ENCODE measurements at places on chromosomes 7 and 10.

DNA sequence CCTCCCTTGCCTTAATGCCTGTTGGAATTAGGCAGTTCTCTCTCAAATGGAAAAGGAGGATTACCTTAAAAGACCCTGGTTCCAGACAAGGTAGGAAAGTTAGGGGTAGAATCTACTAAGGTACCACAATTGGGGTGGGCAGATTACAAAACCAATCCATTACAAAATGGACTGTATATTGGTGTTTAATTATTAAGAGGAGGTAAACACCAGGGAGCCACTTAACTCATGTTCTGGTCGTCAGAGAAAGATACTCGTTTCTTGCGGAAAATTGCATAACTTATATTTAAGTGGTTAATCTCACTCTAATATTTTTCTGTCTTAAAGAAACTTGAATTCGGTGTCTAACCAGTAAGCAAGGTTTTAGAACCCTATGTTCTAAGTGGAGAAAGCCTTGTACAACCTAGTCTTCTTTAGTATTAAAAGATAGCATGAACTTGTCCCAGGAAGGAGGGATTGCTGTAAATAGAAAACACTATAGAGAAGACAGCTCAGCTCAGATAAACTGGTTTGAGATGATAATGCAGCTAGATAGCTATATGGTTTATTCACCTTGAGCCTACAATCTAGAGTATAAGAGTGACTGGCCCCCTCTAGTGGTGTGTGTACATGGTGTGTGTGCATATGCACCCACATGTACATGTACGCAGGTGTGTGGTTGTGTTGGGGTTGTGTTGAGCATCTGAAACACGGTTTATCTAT lies 58.0 kb upstream of the STRIP2 start:
- DNase-seq: peak; percentile 64

DNA sequence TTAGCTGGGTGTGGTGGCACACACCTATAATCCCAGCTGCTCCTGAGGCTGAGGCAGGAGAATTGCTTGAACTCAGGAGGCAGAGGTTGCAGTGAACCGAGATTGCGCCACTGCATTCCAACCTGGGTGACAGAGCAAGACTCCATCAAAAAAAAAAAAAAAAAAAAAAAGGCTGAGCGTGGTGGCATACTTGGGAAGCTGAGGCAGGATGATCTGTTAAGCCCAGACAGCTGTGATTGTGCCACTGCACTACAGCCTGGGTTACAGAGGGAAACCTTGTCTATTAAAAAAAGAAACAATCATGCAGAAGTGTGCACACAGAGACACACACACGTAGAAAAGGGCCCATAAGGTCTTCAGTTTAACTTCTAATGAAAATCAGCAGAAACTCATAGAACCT lies 150.6 kb downstream of the TPST1 start:
- DNase-seq: no peak

DNA sequence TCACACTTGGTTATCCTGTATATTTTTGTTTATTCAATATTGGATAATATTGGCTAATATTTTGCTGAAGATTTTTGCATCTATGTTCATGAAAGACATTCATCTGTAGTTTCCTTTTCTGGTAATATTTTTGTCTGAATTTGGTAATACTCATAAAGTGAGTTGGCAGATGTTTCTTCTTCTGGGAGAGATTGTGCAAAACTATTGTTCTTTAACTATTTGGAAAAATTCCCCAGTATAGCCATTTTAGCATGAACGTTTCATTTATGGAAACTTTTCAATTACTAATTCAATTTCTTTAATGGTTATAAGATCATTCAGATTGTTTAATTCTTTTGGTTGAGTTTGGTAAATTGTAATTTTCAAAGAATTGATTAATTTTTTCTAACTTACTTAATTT lies 560.8 kb upstream of the FZD8 start:
- DNase-seq: no peak

GRCh38 chr7:128153436-128153835 lies 87.6 kb upstream of the LEP start:
- DNase-seq: no peak

- DNase-seq: no peak
Observed at GRCh38 chr7:2639181-2639681, 7.4 kb downstream of the TTYH3 start.

- DNase-seq: no peak
Observed at GRCh38 chr7:27912751-27913150, 172.8 kb downstream of the TAX1BP1 start.

DNA sequence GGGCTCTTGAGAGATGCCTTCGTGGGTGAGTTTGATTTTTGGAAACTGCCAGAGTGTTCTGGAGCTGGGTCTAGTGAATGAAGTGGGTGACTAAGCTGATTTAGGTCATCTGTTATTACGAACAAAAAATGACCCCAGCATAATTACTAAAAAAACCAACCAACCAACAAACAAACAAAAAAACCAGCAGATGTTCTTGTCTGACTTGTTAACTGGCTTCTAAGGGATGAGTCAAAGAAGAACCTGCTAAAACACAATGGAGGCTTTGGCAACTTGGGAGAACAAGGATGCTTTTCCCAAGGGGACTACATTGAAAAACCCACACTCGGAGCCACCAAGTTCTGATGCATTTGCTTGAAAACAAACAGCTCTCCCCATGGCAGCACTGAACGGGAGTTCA lies 11.5 kb downstream of the TACR2 start:
- no peak for DNase-seq

- DNase-seq: no peak
Observed at GRCh38 chr7:121938429-121938996, 65.6 kb downstream of the PTPRZ1 start.

GRCh38 chr10:78626471-78626870 lies 442.3 kb upstream of the ZMIZ1 start:
- no peak for DNase-seq

DNA sequence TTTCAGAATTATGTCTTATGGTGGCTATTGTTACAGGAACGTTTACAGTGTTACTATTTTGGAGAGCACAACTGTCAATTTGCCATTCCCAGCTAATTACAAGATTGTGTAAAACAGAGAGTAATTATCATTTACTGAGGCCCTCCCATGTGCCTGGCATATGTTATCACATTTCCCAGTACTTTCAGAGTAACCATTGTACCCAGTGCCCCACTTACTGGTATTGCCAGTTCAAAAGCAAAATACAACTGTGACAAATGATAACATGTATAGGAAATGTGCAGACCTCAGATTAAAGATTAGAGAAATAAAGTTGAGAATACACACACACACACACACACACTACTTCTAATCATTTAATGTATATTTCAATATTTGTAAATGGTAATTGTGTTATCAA lies 572.5 kb downstream of the POM121L12 start:
- no peak for DNase-seq

DNA sequence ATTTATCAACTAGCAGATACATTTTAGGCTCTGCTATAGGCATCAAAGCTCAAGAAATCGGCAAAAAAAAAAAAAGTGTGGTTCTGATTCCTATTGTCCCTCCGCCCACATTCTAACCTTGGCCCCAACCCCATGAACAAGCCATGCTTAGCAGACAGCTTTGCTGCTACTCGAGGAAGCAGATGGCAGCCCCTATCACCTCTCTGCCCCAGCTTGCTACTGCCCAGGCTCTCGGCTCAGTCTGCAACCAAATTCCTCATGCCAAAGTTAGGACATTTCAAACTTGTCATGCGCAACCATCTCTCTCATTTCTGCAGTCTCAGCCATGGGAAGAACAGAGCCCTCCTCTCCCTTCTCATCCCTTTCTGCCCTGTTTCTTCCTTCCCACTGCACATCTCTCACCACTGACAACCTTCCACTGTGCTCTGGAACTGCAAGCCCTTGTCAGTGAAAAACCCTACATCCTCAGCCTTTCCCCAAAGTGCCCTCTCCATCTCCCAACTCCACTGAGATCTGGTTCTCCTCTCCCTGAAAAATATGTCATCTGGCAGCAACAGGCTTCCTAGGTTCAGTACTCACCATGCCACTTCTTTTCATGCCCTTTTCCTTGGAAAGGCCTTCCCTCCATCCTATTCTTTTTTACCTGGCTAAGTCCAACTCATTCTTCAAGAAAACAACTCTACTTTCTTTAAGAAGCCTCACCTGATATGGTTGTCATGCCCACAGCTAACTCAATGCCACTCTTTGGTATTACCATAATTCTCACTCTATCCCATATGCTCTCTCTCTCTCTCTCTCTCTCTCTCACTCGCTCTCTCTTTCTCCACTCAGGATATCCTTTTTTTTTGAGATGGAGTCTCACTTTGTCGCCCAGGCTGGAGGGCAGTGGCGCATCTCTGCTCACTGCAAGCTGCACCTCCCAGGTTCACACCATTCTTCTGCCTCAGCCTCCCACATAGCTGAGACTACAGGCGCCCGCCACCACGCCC lies 60.1 kb upstream of the FHIP2A start:
- DNase-seq: no peak

GRCh38 chr7:150753826-150754603 lies 16.8 kb downstream of the GIMAP5 start:
- DNase-seq: peak; percentile 63

DNA sequence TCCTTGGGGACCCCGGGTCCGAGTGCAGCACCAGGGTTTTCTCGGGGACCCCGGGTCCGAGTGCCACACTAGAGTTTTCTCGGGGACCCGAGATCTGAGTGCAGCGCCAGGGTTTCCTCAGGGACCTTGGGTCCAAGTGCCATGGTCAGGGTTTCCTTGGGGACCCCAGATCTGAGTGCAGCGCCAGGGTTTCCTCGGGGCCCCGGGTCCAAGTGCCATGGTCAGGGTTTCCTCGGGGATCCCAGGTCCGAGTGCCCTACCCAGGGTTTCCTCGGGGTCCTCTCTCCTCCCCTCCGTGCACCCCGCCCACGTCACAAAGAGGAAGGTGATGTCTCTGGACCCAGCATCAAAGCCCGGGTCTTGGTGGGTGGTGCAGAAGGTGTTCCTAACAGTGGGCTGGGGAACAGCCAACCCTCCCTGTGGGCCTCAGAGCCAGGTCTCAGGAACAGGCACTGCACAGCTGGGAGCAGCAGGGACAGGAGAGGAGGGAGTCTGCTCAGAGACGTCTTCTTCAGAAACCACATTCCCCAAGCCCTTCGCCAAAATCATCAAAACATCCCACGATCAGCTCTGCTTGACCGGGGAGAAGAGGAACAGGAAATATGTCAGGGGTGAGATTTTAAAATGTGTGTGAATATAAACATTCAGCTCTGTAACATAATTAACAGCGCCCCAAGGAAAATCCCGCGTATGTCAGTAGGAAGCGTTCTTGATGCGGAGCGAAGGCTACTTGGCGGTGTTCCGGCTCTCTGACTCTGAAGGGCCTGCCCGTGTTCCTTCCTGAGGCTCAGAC lies 540.7 kb downstream of the DNAJB6 start:
- no peak for DNase-seq

DNA sequence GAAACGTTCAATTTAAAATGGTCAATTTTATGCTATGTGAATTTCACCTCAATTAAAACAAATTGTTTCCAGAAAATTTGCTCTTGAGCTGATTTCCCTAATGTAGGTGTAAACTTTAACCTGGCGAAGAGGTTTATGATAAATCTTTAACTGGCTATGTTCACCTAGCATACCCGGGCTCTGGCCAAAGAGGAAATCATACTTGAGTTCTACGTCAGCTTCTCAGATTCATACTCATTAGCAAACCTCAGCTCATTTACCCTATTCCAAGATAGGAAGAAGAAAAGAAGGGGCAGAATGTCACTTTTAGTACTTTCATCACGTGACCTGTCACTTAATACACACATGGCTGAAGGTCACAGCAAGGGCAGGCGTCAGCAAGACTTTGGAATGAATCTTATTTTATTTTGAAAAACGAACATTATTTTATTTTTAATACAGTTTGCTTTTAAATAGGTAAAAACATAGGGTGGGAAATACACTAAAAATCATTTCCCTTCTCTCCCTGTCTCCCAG lies 97.0 kb downstream of the ABLIM1 start:
- DNase-seq: no peak

Measured in stimulated activated CD4-positive, alpha-beta T cell treated with anti-CD3 and anti-CD28 coated beads, Interleukin-4, amount 100 ng/mL, for 24 hours (primary cell).